ENCODE measurements at places on chromosomes 2 and 18. TPM values are rescaled to one million over a fixed set of nuclear protein-coding genes. Genes with fewer than 3 reads are reported as not detected.

GRCh38 chr2:51638811-51639210 is 606.9 kb upstream of the NRXN1 start:
- DNase-seq, result no peak

DNA sequence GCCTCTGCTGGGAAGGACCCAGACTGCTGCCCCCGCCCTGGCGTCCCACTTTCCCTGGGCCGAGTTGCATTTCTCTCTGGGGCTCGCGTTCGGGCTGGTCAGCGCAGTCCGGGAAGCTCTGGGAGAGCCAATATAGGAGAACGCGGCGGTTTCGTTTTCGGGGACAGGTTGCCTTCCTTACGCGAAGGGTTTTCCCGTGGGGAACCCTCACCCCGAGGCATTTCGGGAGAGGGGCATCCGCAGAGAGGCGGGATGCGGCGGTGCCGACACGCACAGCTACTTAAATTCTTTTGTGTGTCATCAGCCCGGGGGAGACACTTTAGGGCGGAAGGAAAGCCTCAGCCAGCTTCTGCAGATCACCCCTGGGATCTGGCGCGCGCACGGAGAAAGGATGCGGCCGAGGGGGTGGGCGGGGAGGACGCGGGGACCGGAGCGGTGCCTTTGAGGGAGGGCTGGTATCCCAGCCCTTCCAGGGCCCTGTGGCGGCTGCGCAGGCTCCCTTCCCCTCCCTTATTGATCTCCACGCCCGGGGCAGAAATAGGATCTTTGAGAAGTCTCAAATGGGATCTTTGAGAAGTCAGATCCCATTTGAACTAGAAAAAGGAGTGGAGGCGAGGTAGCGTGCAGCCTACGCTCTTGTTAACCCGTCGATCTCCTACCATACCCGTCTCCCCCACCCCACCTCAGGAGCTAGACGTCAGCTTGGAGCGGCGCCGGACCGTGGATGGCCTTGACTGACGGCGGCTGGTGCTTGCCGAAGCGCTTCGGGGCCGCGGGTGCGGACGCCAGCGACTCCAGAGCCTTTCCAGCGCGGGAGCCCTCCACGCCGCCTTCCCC is 1.2 kb downstream of the GATA6 start:
- DNase-seq, result no peak

RNF25 gene
- polyA plus RNA-seq, result 51.7 TPM

DNA sequence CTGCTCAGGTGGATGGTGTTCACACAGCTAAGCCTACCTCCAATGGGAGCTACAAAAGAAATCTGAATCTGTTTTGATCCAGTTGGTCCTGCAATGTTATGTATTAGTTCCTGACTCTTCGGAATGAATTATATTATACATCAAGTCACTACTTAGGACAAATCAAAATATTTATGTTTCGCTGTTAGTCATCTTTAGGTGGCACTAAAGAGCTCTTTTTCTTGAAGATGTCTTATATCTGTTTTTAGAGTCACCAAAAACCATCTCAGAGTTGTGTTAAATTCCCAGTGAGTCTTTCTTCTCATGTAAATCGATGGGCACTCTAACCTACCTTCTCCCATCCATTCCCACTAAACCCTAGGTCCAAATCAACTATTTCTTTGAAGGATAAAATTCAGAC is 2.2 kb downstream of the DNER start:
- DNase-seq, result no peak

LBX2 gene
- polyA plus RNA-seq, result 1.9 TPM

DNA sequence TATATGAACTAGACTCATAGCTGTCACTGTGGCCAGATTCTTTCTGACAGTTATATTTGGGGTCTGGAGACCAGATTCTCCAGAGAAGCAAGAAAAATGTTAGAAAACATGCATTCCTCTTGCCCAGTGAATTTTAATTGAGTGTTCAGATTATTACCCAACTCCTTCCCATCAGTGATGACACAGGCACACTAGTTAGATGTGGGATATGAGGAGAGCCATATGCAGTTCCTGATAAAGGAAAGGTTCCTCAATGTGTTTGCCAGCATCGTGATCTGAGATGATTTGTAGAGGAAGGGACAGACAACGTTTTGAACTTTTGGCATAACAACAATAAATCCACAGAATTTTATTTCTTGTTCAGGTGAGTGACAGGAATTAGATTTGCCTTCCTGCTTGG is 308.6 kb downstream of the PIEZO2 start:
- no peak for DNase-seq

AMER3 gene
- polyA plus RNA-seq, result not detected

GRCh38 chr2:239722760-239723470 is 302.2 kb downstream of the NDUFA10 start:
- DNase-seq, result no peak

HTR2B gene
- polyA plus RNA-seq, result 13.1 TPM

MYO7B gene
- polyA plus RNA-seq, result 20.2 TPM

- DNase-seq, result no peak
Measured at GRCh38 chr2:157053876-157054275, 203.6 kb upstream of the GALNT5 start.

DNA sequence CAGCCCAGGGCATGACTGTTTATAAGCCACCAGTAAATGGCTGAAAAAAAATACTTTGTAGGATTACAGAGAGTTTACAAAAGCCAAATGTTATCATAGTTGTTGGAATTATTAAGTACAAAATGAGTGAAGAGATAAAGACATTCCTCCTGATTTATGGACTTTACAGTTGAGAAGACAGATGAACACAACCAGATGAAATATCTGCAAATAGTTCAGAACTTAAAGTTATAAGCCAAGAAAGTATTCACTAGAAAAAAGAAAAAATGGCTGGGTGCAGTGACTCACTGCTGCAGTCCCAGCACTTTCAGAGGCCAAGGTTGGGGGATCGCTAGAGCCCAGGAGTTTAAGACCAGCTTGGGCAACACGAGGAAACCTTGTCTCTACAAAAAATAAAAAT is 11.2 kb downstream of the PMAIP1 start:
- DNase-seq, result no peak

CLIP4 gene
- 18.0 TPM for polyA plus RNA-seq

MERTK gene
- polyA plus RNA-seq, result 22.2 TPM

DNA sequence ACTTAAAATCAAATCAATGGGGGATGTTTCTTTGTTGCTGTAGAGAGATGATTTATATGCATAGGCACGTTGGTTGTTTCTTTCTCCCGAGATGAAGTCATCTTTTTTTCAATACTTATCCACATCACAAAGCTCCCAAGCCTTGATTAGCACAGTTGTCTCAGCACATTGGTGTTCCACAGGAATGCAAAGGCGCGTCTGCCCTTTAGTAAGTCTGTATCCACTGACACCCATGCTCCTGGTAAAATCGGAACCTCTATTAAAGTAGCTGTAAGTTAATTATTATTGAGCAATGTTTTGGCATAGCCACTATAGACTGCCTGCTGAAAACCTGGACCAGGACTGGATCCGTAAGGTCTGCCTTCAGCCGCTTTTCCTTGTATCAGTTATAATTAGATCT is 77.6 kb upstream of the RBM44 start:
- DNase-seq, result no peak

- no peak for DNase-seq
Measured at GRCh38 chr2:104794441-104794840, 59.5 kb upstream of the POU3F3 start.

- DNase-seq, result no peak
Measured at GRCh38 chr2:240392948-240393830, 42.3 kb upstream of the GPC1 start.

DNA sequence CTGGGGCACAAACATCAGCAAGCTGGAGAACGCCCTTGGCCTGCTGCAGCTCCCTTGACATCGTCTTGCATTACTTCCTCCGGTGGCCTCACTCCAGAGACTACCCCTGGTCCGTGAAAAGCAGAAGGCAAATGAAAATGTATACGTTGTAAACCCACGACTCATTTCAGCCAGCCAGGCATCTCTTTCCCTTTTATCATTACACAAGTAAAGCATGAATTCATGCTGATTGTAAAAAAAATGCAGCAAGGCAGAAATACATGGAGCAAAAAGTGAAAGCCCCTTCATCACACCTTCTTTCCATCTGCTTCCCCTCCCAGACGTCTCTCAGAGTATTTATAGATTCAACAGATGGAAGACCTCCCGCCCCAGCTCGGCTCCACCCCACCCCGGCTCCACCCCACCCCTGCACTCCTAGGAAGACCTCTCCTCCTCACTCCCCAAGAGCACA is 41.6 kb upstream of the RALBP1 start:
- no peak for DNase-seq

GRCh38 chr2:172109988-172110811 is 7.5 kb upstream of the DLX2 start:
- no peak for DNase-seq

GRCh38 chr2:189799531-189799930 is 15.3 kb downstream of the PMS1 start:
- no peak for DNase-seq

DNA sequence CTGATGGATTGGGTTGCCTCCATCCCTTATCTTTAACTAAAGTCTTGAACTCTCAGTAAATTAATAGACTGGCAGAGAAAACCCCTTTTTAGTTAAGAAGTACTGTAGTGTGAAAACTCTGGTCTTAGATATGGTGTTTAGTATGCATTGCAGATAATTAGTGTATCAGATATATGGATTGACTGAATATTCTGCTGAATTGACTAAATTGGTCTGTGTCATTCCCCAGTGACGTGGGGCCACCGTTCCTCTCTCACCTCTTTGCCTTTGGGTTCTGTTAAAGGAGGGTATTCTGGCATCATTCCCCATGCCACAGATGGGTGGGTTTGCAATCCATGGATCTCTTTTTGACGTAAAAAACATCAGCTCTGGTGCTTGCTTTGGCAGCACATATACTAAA is 67.1 kb upstream of the XPO1 start:
- DNase-seq, result no peak

GRCh38 chr2:218407717-218408116 is 8.0 kb downstream of the CTDSP1 start:
- DNase-seq, result no peak

PAX3 gene
- polyA plus RNA-seq, result not detected

SIGLEC15 gene
- 0.79 TPM for polyA plus RNA-seq

DNA sequence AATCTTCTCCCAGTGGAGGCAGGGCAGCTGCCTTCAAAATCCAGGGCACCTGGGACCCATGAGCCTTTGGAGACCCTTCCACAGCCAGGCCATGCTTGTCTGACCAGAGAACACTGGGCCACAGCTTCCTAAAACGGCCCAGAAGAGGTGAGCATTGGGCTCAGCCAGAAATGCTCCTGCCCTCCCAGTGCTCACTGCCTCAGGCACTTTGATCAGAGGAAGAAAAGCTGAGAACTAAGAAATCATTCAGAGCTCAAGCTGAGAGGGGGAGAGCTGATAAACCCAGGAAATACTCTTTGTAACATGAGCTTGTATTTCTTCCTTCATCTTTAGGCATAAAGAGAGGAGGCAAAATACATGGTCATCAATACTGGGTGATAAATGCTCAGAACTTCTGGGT is 365.5 kb upstream of the KLHL29 start:
- DNase-seq, result no peak

DNA sequence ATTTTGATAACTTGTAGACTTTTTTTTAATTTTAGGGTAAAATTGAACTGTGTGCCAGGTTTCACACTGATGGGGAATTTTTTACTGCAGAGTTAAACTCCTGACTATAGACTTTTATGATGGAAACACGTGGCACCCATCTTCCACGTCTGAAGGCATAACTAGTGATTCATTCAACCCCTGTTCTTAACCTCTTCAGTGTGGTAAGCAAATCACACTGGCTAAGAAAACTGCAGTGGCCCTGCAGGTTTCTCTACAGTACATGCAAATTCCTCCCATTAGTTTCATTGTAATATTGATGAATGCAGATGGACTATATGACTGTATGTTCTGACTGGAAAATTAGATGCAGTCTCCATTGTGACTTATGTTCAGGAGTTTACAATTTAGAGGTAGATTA is 47.2 kb downstream of the SMAD4 start:
- no peak for DNase-seq

MRPL19 gene
- 74.4 TPM for polyA plus RNA-seq

GRCh38 chr2:149690825-149691224 is 103.2 kb upstream of the MMADHC start:
- DNase-seq, result no peak

DNA sequence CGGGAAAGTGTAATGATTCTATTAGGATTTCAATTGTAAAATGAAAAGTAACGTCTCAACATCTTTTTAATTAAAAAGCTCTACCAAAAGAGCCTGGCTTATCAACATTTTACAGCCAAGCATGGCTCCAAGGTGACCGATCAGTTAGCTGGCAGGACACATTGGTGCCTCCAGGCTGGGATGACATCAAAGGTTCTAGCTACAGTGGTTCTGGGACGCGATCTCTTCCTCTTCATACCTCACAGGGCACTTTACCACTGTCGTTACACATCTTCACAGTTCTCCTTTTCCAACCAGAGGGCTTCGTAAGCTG is 693 bp downstream of the ORC2 start:
- DNase-seq, result no peak

DNA sequence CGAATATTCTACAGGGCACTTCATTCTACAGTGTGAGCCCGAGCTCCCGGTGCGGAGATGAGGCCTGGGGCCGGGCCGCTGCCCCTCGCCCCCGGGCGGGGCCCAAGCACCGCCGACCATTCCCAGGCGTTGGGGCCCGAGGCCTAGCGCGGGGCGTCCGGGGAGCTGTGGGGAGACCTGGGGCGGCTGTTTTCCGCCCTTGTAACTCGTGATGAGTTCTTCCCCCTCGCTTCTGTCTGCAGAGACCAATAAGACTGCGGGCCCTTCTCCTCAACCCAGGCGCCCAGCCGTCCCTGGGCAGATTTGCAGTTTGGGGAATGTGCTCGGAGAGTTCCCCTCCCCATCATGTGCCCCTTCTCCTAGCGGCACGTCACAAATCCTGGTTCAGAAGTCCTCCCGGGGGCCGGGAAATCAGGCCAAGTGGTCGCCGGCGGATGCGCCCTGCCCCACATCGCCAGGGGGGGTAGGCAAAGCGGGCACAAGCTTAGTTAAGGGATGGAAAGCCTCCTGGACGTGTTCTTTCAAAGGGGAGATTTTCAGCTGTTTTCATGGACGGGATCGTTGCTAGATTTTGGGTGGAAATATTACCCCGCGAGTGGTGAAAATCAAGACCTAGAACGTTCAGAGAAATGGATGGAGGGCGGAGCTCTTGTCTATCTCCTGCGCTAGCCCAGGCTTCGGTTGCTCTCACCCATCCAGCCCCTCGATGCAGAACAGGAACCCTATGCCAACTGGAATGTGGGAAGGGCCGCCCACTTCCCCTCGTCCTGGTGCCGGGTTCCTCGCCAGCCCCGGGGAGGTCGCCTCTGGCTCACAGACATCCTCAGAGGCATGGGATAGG is 18.8 kb upstream of the HAAO start:
- DNase-seq, result no peak

- no peak for DNase-seq
Measured at GRCh38 chr2:119645173-119645855, 33.7 kb upstream of the TMEM177 start.

CTAGE1 gene
- polyA plus RNA-seq, result 0.05 TPM

DNA sequence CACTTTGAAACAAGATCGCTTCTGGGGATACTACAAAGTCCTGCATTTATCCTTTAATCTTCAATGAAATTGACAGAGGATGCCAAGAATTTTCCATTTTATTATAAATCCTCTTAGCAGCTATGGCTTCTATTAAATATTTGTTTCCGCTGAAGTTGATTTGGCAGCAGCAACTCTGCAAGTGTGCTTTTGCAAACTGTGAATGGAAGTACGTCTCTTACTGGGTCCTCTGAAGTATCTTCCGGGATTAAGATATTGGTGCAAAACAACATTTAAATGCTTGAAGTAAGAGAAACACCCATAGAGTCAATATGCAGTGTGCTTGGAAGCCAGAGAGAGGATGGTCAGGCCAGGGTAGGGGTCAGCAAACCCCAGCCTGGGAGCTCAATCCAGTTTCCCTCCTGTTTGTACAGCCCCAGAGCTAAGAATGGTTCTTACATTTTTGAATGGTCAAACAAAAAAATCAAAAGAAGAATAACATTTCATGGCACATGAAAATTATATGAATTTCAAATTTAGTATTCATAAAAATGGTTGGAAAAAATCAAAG is 13.6 kb downstream of the CCDC68 start:
- DNase-seq, result no peak

DSG1 gene
- polyA plus RNA-seq, result 0.04 TPM
